Esophagus squamous epithelium (tissue), 5 donors: ENCODE measurements at places on chromosomes 7 and 10. TPM values are rescaled to one million over a fixed set of nuclear protein-coding genes. Genes with fewer than 3 reads are reported as not detected.

Gene LLCFC1
- not detected for total RNA-seq

Gene LRRD1
- total RNA-seq: not detected

Gene TAS2R41
- not detected for total RNA-seq

Gene FRMD4A
- total RNA-seq: 9.4 TPM

Gene ZNF467
- total RNA-seq: 1.2 TPM

Gene SRGN
- total RNA-seq: 17.1 TPM

Gene TAF6
- 40.6 TPM for total RNA-seq

Gene LARP4B
- total RNA-seq: 54.8 TPM

Gene HIP1
- total RNA-seq: 8.7 TPM

Gene TMEM270
- total RNA-seq: not detected

Gene CREB5
- 5.0 TPM for total RNA-seq

Gene HTR7
- total RNA-seq: 1.4 TPM

Gene CFAP58
- total RNA-seq: 0.13 TPM
